ENCODE measurements at places on chromosomes 13 and 19.

GRCh38 chr13:20980899-20981298 is 78.4 kb upstream of the XPO4 start:
- DNase-seq = no peak

- no peak for DNase-seq
Measured at GRCh38 chr13:69999875-70000274, 107.8 kb upstream of the ATXN8OS start.

GRCh38 chr13:20544201-20544923 is 18.7 kb upstream of the CRYL1 start:
- no peak for DNase-seq

DNA sequence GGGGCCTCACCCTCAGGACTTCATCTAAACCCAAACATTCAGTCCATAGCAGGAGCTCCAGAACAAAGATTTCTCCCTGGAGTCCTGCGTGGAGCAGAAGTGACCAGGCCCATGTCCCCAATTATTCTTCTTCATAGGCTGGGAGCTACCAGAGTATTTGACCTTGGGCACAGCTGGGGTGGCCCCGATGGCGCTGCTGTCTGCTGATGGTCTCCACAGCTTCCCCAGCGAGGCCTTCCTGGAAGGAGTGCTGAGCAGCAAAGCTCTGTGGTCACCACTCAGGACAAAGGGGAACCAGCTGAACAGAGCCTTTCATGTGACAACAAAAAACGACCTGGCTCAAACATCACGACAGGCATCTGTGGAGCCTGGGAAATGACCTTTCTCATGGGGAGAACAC is 62.7 kb upstream of the ARGLU1 start:
- no peak for DNase-seq

- DNase-seq = no peak
Measured at GRCh38 chr13:26836626-26837025, 76.0 kb upstream of the GPR12 start.

DNA sequence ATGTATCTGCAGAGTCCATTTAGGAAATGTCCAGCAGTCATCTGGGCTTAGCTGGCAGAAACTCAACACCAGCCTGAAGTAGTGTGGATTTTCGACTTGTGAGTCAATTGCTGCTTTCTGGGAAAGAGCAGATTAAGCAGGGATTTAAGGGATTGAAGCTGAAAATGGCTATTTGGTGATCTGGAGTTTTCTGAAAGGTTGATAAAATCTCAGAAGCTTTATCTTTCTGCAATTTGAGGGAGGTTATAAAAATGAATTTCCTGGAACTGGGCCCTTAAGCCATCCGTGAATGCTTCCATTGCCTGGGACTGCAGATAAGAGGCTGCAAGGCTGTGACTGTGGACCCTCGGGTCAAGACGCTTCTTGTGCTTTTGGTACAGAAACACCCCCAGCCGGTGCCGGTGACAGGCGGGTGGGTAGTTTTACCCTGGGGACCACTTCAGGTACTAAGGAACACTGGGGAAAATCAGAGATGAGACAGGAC is 61.5 kb downstream of the COL4A1 start:
- no peak for DNase-seq
